ENCODE measurements at places on chromosomes 2 and 18. TPM values are rescaled to one million over a fixed set of nuclear protein-coding genes. Genes with fewer than 3 reads are reported as not detected.

- no peaks in the 10 kb centered on the region for H3K36me3 ChIP-seq
- no peak for DNase-seq
- H3K27me3 ChIP-seq = no peaks in the 10 kb centered on the region
- H3K4me1 ChIP-seq = no peaks in the 10 kb centered on the region
- H3K4me3 ChIP-seq = no peak overlapping the region
These were observed 70.6 kb upstream of the PPM1B start for GRCh38 chr2:44098050-44098449.

GRCh38 chr18:4454537-4455112 is 482 bp downstream of the DLGAP1 start:
- no peak overlapping the region for H3K4me3 ChIP-seq
- no peaks in the 10 kb centered on the region for H3K36me3 ChIP-seq
- H3K27me3 ChIP-seq = no peaks in the 10 kb centered on the region
- H3K27ac ChIP-seq = no peak overlapping the region
- DNase-seq = no peak

DNA sequence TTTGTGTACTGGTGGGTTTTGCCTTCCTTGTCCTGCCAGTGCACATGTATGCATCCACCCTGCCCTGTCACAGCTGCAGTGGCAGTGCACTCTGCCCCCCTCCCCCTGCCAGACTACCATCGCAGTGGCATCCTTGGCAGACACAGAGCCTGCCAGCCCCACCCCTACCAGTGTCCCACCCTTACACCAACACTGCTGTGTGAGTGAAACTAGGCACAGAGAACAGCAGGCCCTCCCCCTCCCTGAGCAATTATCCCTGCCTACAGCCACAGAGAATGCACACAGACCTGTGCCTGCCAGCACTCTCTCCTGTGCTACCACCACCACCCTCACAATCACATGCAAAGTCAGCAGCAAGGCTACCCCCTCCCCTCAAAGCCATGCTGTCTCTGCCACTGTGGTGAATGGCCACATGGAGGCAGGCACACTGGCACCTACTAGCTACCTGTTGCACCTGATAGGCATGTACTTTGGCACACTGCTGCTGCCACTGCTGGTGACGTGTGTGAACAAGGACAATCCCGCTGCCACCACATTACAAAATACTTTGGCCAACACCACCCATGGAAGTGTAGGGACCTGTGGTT is 239.8 kb downstream of the CALCRL start:
- H3K36me3 ChIP-seq = no peaks in the 10 kb centered on the region
- no peak overlapping the region for H3K4me3 ChIP-seq
- no peaks in the 10 kb centered on the region for H3K4me1 ChIP-seq
- no peak for DNase-seq
- no peak overlapping the region for H3K27ac ChIP-seq

GRCh38 chr2:13522917-13523821 is 806.4 kb downstream of the TRIB2 start:
- no peaks in the 10 kb centered on the region for H3K4me1 ChIP-seq
- H3K27me3 ChIP-seq = no peaks in the 10 kb centered on the region
- H3K36me3 ChIP-seq = no peaks in the 10 kb centered on the region
- H3K27ac ChIP-seq = no peak overlapping the region
- no peak for DNase-seq
- no peak overlapping the region for H3K4me3 ChIP-seq

DNA sequence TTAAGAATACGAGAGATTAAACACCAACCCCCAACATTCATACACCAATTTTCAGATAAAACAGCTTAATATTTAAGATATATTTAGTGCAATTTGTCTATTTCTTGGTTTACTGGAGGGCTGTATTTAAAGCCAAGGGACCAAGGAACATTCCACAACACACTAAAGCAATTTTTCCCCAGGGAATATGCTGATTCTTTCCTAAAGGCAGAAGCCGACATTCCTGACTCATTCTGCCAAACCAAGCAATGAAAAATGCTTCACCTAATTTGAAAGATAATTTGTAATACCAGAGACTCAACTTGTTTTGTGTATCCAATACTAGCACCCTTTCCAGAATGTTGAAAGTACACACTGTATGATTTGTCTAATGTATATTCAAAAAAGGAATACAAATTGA is 1267.6 kb upstream of the PIK3C3 start:
- H3K4me1 ChIP-seq = no peaks in the 10 kb centered on the region
- no peak for DNase-seq
- H3K36me3 ChIP-seq = no peaks in the 10 kb centered on the region
- H3K4me3 ChIP-seq = no peak overlapping the region
- no peaks in the 10 kb centered on the region for H3K27me3 ChIP-seq

DNA sequence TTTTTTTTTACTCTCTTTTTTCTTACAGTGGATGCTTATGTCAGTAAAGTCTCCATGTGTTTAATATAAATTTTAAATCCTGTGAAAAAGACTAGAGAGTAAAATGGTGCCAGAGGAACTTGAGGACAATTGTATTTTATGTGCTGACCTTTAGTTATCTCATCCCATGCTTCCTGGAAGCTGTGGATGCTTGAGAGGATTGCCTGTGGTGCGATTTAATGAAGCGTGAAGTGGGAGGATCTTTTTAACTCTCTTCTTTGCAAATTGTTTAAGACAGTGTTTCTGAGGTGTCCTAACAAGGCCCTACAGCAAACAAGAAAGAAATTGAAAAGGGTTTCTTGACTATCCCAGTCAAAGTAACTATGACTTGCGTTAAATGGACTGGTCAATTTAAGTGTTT is 84.2 kb downstream of the DTNA start:
- no peaks in the 10 kb centered on the region for H3K4me1 ChIP-seq
- DNase-seq = no peak
- H3K36me3 ChIP-seq = no peaks in the 10 kb centered on the region

- H3K27me3 ChIP-seq = no peaks in the 10 kb centered on the region
- H3K36me3 ChIP-seq = no peaks in the 10 kb centered on the region
- no peak for DNase-seq
- no peak overlapping the region for H3K27ac ChIP-seq
- peaks cover 44% of the 10 kb centered on the region for H3K4me1 ChIP-seq
- H3K4me3 ChIP-seq = no peak overlapping the region
These were observed 15.4 kb downstream of the PECR start for GRCh38 chr2:216066230-216066629.

DNA sequence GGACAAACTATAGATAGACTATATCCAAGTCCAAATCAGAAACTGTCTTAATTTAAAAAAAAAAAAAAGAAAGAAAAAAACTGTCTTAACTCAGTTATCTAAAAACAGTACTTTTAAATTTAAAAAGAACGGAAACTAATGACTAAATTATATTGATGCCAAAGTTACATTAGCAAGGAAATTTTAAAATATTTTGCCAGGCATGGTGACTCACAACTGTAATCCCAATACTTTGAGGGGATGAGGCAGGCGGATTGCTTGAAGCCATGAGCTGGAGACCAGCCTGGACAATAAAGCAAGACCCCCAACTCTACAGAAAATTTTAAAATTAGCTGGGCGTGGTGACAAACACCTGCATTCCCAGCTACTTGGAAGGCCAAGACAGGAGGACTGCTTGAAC is 30.9 kb downstream of the MEMO1 start:
- DNase-seq = no peak
- H3K36me3 ChIP-seq = no peaks in the 10 kb centered on the region

- H3K4me3 ChIP-seq = no peak overlapping the region
- no peak overlapping the region for H3K27ac ChIP-seq
- H3K36me3 ChIP-seq = no peaks in the 10 kb centered on the region
- no peaks in the 10 kb centered on the region for H3K27me3 ChIP-seq
- no peak for DNase-seq
- H3K4me1 ChIP-seq = no peaks in the 10 kb centered on the region
These were observed 92.7 kb downstream of the COPS8 start for GRCh38 chr2:237178396-237178795.

GRCh38 chr2:95362486-95362885 is 40.0 kb upstream of the FAHD2A start:
- no peaks in the 10 kb centered on the region for H3K4me1 ChIP-seq
- no peaks in the 10 kb centered on the region for H3K36me3 ChIP-seq
- H3K4me3 ChIP-seq = no peak overlapping the region
- H3K27me3 ChIP-seq = no peaks in the 10 kb centered on the region

GRCh38 chr2:161068670-161069069 is 91.6 kb upstream of the TANK start:
- DNase-seq = no peak
- H3K36me3 ChIP-seq = no peaks in the 10 kb centered on the region
- H3K4me3 ChIP-seq = no peak overlapping the region
- H3K27me3 ChIP-seq = no peaks in the 10 kb centered on the region

GRCh38 chr2:120503206-120503792 is 157.4 kb downstream of the INHBB start:
- H3K27me3 ChIP-seq = no peaks in the 10 kb centered on the region
- H3K4me1 ChIP-seq = no peaks in the 10 kb centered on the region
- no peak overlapping the region for H3K4me3 ChIP-seq
- DNase-seq = no peak
- peak overlapping the region; percentile 84 for H3K27ac ChIP-seq

DNA sequence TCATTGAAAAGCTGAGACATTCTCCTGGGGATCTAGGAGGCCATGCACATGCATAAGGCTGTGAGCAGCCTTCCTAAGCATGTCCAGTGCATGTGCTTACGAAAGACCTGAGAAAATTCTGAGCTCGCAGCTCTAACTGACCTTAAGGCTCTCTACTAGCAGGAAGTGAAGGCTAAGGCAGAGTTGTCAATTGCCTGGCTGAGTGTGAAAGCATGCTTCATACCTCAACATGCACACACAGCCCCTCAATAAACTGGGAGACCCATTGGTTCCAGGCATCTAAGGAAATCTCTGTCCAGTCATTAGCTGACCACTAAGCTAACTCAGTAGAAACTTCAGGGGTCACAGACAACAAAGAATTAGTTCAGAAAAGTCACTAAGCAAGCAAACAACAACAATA is 42.0 kb downstream of the ALPK2 start:
- H3K36me3 ChIP-seq = no peaks in the 10 kb centered on the region
- H3K27ac ChIP-seq = no peak overlapping the region
- DNase-seq = no peak
- no peaks in the 10 kb centered on the region for H3K27me3 ChIP-seq
- no peak overlapping the region for H3K4me3 ChIP-seq

- no peaks in the 10 kb centered on the region for H3K36me3 ChIP-seq
- H3K27ac ChIP-seq = no peak overlapping the region
- no peaks in the 10 kb centered on the region for H3K27me3 ChIP-seq
- H3K4me3 ChIP-seq = no peak overlapping the region
- no peak for DNase-seq
These were observed 662.6 kb upstream of the FAM98A start for GRCh38 chr2:34261701-34262100.

DNA sequence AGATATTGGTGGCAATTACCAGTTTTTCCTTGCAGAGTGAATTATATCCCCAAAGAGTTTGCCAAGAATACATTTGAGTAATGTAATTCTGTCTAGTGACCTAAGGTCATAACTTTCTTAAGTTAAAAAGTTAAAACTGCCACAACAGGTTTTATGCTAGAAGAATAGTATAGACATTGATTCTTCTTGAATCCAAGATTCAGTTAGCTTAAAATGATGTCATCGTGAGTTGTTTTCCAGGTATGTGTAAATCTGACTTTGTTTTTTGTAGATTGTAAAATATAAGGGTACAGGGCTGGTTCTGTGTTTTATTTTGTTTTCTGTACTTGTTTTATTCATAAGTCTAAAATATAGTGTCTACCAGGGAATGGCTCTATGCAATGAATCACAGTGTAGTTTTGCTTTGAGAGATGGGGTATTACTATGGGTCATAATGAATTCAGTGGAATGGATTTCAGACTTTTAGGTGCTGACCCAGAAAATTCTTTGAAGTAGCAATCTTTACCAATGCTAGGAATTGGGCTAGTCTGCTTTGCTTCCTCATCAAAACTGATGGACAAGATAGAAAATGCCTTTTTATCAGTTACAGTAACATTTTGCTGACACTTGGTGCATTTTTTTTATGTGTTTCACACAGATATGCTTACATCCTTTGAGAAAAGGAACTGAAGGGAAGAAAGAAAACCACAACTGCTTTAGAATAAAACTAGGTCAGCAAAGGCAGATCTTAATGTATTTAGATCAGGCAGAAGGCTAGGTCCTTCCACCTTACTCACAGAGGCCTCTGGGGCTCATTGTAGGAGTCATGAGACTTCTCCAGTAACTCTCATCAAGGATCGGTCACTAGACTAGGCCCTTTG is 20.8 kb upstream of the MGAT5 start:
- H3K27ac ChIP-seq = no peak overlapping the region
- H3K27me3 ChIP-seq = no peaks in the 10 kb centered on the region
- DNase-seq = no peak

DNA sequence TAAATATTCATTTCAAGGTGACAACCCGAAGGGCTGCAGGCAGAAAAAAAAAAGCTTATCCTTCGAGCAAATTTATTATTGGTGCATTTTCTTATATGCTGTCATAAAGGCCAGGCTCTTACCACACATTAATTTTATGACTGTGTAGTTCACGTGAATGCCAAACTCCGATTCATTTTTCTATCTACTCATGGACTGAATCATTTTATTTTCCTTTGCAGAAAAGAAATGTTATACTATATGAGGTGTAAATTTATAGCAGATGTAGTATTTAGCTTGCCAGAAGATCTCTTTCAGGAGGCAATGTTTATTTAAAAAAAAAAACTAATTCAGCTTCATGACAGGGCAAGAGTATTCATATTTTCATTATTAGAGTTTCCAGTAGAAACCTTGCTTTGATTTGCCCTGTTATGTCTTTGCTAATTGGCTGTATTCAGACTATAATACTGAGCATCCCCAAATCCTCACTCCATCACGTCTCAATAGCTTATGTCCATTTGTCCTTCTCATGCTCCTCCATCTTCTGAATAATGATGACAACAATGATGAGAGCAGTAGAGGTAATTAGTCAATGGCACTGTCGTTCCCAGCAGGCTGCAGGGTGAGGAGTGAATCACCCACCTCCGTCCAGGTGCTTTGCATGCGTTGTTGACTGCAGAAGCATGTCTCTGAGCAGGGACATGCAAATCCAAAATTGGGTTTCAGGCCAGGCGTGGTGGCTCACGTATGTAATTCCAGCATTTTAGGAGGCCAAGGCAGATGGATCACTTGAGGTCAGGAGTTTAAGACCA is 101.1 kb upstream of the RAB12 start:
- no peaks in the 10 kb centered on the region for H3K27me3 ChIP-seq
- no peak for DNase-seq

- H3K27me3 ChIP-seq = no peaks in the 10 kb centered on the region
- no peaks in the 10 kb centered on the region for H3K36me3 ChIP-seq
- DNase-seq = peak; percentile 72
- H3K27ac ChIP-seq = peak overlapping the region; percentile 67
These were observed 35.9 kb upstream of the SNED1 start for GRCh38 chr2:240962300-240963064.

GRCh38 chr2:105597011-105597805 is 147.5 kb upstream of the NCK2 start:
- no peaks in the 10 kb centered on the region for H3K36me3 ChIP-seq
- no peak overlapping the region for H3K27ac ChIP-seq
- no peak for DNase-seq
- no peak overlapping the region for H3K4me3 ChIP-seq
- no peaks in the 10 kb centered on the region for H3K4me1 ChIP-seq
- no peaks in the 10 kb centered on the region for H3K27me3 ChIP-seq

DSEL gene
- 6.0 TPM for total RNA-seq

TLX2 gene
- total RNA-seq = not detected

CIB4 gene
- total RNA-seq = not detected

FKBP1B gene
- 6.9 TPM for total RNA-seq

GCG gene
- total RNA-seq = not detected

C18orf54 gene
- total RNA-seq = 0.19 TPM

VPS4B gene
- 18.3 TPM for total RNA-seq
